ENCODE measurements at places on chromosomes 1 and 21. TPM values are rescaled to one million over a fixed set of nuclear protein-coding genes. Genes with fewer than 3 reads are reported as not detected.

- no peaks in the 10 kb centered on the region for H3K27me3 ChIP-seq
- DNase-seq = no peak
Observed at GRCh38 chr1:224042557-224043118, 71.3 kb upstream of the FBXO28 start.

- H3K27me3 ChIP-seq = no peaks in the 10 kb centered on the region
- H3K27ac ChIP-seq = no peak overlapping the region
- no peaks in the 10 kb centered on the region for H3K36me3 ChIP-seq
- DNase-seq = no peak
- no peak overlapping the region for H3K4me3 ChIP-seq
- H3K4me1 ChIP-seq = peaks cover 2% of the 10 kb centered on the region
Observed at GRCh38 chr1:100730130-100730529, 10.6 kb downstream of the VCAM1 start.

The SPRR2B gene
- total RNA-seq = not detected

The SYT6 gene
- total RNA-seq = not detected

Measured in suprapubic skin (tissue), 4 donors.